ENCODE measurements at places on chromosomes 3 and 15.

GRCh38 chr15:20355256-20355868 lies 186.2 kb downstream of the GOLGA6L6 start:
- no peak for DNase-seq

DNA sequence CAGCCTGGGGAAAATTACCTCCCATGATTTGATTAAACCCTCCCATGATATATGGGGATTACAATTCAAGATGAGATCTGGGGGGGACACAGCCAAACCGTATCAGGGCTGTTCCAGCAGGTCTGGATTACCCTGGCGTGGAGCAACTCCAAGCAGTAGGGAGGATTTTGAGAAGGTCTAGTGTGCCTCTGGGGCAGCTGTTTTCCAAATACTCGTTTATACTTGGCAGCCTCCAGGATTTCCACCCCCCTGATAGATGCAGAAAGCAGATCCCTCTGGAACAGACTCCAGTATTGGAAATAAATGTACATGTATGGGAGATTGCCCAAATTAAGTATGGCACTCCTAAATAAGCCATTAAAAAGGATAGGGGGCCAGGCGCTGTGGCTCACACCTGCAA lies 7.7 kb upstream of the IRAK2 start:
- DNase-seq, result no peak

GRCh38 chr3:23304424-23304823 lies 101.3 kb downstream of the UBE2E2 start:
- DNase-seq, result no peak

DNA sequence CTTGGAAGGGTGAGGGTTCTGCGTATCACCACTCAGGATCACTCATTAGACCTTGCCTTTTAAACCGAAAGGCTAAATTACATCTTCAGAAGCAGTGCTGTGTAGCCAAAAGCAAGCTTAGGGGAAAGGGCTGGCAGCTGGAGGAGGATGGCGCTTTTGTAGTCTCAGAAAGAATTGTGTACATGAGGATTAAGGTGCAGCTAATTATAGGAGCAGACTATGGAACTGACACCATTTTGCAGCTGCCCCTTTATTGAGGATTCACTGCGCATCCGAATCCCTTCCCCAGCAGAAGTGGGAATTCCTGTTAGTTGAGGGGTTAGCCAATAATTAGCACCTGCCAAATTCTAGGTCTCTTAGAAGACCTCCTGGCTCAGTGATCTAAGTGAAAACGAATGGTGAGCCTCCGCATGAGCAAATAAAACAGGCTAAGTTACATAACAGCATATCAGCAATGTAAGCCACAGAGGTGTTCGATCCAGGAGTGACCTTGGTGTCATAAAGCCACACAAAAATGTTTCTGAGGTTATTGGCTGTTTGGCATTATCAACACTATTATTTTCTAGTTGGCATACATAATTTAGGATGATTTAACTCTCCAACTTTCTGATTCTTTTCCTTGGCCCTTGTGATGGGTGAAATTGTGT lies 42.6 kb upstream of the SEMA6D start:
- DNase-seq, result no peak

DNA sequence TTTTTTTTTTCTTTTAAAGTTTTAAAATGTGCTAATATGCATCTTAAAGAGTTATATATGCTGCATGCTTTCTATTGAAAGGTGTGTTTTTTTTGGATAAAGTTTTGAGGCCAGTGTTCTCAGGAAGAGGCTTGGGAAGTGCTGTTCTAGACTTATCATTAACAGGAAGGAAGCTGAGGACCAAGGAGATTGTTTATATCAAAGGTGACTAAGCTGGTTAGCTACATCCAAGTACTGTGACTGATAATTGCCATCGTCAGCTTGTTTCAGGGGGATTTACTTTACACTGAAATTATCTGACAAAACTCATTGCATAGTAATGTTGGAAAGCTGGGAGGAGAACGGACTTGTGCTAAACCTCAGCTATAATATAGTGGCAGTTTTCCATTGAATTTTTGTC lies 36.3 kb upstream of the UTS2B start:
- DNase-seq, result no peak

GRCh38 chr15:52496776-52497470 lies 31.8 kb downstream of the MYO5A start:
- peak; percentile 44 for DNase-seq

DNA sequence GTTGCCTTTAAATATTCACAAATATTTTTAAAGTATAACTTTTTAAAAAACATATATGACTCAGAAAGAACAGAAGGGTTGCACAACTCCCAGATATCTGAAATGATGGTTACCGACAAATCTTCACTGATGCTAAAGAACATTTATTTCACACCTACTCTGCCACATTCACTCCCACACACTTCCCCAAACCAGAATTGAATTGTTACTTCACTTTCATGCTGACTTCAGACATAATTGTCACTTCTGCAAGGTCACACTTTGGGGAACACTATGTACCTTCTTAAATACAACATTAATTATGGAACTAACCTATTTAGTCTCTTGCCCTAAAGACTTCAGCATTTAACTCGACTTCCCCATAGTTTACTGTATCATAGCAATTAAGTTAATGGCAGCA lies 795.1 kb downstream of the FHIT start:
- DNase-seq, result no peak

GRCh38 chr3:30730967-30731366 lies 124.6 kb downstream of the TGFBR2 start:
- DNase-seq, result no peak

GRCh38 chr3:123344175-123344906 lies 104.5 kb downstream of the ADCY5 start:
- DNase-seq, result no peak

GRCh38 chr3:119359476-119360326 lies 65.5 kb downstream of the ARHGAP31 start:
- DNase-seq, result no peak

GRCh38 chr3:147937891-147938290 lies 528.7 kb downstream of the ZIC1 start:
- no peak for DNase-seq

DNA sequence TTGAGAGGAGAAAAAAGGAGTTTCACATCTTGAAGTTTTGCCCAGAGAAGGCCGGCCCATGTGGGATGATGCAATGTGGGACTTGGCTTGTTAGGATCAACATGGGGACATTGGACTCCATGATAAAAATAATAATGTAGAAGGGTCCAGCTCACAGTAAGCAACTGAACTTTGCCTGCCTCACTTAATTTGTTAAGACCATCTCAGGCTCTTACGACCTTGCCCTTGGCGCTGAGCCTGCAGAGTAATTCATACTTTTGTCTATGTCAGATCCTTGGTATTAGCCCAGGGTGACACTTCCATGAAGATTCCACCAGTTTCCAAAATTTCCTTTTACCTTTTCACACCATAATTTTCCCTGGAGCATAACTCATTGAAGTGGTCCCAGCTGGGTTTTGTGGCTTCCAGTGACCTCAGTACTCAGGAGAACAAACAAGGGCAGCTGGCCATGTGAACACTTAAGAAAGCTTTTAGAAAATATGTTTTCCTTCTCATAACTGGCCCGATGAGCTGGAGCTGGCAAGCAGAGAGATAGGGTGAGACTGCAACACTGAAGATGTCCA lies 315.4 kb upstream of the RASGRP1 start:
- no peak for DNase-seq

DNA sequence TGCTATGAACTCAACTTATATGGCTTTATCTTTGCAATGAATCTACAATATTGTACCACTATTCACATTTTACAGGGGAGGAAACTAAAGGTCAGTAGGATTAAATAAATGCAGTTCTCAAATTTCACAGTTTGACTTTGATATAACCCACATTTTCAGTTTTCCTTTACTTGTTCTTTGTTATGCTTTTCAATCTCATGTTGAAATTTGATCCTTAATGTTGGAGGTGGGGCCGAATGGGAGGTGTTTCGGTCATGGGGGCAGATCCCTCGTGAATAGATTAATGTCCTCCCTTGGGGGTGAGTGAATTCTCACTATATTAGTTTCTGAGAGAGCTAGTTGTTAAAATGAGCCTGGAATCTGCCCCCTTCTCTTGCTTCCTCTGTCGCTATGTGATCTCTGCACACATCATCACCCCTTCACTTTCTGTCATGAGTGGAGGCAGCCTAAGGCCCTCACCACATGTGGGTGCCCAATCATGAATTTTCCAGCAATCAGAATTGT lies 44.7 kb downstream of the CD200 start:
- DNase-seq, result peak; percentile 34

DNA sequence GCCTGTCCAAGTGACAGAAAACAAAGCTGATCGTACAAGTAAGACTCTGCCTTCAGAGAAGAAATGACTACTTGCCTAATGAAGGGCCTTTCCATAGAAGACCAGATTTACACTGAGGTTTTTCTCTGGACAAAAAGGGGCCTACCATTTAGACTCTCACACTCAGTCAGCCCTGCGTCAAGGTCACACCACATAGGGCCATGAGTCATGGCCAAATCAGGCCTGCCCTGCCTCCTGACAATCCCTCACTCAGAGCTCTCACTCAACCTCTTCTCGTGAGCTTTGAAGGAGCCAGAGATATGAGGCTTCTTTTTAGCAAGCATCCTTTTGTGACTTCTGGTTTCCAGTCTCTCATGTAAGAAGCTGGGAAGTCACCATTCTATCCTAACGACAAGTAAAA lies 68.1 kb upstream of the NMNAT3 start:
- no peak for DNase-seq

- no peak for DNase-seq
Measured at GRCh38 chr3:57864853-57865252, 108.7 kb downstream of the SLMAP start.

DNA sequence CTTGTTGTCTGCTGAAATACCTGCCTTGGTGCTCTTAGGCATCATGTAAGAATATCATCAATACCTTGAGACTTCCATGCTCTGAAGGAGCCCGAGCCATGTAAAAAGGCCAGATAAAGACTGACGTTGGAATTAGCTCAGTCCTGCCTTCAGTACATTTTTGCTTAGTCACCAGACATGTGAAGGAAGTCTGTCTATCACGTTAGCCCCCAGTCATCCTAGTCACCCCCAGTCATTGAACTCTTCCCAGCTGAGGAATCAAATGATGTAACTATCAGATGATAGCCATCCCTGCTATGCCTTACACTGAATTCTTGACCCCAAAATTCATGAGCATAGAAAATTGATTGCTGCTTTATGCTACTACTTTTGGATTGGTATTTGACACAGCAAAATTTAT lies 351.2 kb upstream of the SGO1 start:
- DNase-seq, result no peak

DNA sequence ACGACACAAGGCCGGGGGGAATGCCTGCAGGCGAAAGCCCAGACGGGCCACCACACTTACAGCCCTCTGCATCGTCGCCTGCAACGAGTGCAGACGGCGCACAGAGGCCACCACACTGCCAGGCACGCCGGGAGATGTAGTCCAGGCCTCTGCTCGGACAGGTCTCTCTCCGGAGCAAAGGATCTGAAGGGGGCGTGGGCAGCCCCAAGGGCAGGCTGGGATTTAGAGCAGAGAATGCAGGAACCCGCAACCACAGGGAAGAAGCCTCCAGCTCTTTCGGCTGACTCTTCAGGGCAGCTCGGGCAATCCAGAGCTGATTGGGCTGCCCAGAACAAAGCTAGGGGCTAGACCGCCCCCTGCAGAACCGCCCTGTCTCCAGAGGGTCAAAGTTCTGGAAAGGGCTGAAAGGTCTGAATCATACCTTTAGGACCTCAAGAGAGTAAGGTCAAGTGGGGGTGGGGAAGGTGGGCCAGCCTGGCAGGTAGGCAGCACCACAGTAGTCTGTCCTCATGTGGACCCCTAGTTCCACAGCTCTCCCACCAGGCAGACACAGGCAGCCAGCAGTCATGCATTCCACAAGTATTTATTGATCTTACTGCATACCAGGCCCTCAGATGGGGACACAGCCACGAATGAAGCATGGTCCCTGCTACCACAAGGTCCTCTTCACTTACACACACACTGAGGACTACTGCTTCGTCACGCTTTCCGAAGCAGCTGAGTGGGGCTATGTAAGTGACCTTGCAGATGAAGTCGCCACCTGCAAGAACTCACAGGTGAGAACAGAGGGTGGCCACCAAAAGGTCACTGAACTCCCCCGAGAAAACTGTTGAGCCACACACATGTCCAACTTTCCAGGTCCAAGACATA lies at the start of gene AMT:
TSS of gene AMT (minus strand) at position 95 of the 870 bp plus-strand sequence. CDS start at position 72, 23 bp downstream.
- no peak for DNase-seq

GRCh38 chr3:19487386-19487785 lies 339.1 kb downstream of the KCNH8 start:
- no peak for DNase-seq
